Uterus (tissue), 4 donors: ENCODE measurements at places on chromosomes 7 and 10. TPM values are rescaled to one million over a fixed set of nuclear protein-coding genes. Genes with fewer than 3 reads are reported as not detected.

DNA sequence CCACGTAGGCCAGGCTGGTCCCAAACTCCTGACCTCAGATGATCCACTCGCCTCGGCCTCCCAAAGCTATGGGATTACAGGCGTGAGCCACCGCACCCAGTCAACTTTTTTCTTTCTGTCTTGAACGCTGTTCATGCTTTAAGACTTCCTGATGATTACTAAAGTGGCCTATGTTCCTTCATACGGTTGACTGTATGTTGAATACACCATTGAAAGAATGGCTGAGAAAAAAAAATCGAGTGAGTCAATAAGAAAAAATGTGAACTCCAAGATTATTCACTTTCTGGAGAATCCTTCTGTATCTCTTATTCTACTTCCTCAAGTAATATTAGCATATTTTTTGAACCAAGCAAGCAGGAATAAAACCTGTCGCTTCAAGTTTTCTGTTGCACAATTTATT lies 955.0 kb downstream of the GATA3 start:
- no peak for DNase-seq

DNA sequence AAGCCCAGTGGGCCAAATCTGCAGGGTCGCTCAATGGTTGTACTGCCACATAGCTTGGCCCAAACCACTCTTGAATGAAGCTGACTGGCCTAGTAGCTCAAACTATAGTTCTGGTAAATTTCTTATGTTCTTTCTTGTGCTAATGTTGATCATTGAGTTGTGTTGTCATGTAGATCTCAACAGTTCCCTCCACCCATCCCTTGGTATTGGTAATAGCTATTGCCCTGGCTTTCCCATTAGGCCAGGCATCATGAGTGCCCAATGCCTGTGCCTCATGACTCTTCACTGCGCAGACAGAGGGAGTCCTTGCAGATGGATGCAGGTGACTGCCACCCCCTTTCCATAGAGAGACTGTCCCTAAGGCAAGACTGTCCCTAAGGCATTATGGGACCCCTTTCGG lies 988.4 kb downstream of the KCNMA1 start:
- no peak for DNase-seq

GRCh38 chr10:18340496-18341051 lies 200.3 kb downstream of the CACNB2 start:
- no peak for DNase-seq

Gene ABCA13
- total RNA-seq = not detected

Gene HOXA9
- 19.7 TPM for total RNA-seq
